ENCODE measurements at places on chromosomes 12 and 14.

DNA sequence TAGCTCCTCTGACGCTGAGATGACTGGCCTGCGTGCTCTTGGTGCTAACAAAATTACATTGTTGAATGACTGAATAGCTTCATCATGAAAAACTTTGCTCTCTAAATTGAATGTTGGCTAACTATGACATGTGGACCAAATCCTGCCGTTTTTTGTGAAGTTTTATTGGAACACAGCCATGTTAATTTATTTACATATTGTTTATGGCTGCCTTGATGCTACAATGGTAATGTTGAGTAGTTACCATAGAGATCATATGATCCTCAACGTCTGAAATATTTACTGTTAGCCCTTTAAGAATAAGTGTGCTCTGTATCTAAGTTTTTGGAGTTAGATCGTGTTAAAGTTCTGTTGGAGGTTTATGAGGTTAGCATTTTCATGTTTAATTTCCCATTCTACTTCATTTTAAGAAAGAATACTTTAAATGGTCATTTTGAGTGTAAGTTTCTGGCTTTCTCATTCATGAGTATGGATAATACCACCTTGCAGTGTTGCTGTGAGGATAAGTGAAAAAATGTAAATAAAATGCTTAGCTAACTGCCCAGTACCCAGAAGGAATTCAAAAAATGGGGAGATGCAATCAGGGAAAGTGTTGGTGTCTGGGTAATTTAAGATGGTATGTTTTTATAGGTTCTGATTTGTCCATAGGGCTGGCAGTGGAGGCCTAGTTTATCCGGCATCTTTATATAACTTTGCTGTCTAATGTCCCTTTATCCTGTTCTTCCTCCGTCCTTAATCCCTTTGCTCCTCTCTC lies 35.3 kb downstream of the NUBPL start:
- no peak for DNase-seq

GRCh38 chr14:69096781-69097475 lies 56.0 kb downstream of the DCAF5 start:
- no peak for DNase-seq

GRCh38 chr14:68307790-68308168 lies 485.1 kb downstream of the ZFP36L1 start:
- DNase-seq: no peak

GRCh38 chr12:123057513-123058265 lies 77.2 kb downstream of the ARL6IP4 start:
- DNase-seq: no peak

DNA sequence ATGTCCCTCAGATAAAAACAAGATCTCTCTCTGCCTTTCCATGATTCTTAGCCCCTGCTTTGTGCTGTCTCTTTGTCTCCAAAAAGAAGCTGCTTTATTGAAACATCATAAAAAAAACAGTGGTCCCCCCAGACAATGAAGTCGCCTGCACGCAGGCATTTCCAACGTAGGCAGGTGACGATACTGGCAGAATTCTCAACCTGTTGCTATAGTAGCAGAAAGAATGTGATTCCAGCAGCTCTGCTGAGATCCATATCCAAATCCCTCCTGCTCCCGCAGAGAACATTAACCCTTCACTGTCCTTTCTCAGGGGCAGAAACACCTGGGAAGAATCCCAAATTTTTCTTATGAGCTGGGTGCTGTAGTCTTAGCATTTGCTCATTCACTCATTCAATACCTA lies 84.8 kb downstream of the STON2 start:
- DNase-seq: no peak

DNA sequence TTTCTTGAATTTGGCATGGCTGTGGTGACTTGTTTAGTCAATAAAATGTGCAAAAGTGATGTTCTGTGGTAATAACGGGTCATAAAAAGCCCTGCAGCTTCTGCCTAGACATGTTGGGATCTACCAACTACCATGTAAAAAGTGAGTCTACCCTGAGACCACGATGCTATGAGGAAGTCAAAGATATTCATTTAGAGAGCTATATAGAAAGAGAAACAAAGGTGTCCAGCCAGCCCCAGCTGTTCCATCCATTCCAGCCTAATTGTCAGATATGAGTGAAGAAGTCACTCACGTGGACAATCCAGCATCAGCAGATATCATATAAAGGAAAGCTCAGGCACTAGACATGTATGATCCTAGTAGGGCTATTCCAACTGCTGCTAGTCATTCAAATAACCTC lies 117.2 kb upstream of the SSTR1 start:
- no peak for DNase-seq

- no peak for DNase-seq
Observed at GRCh38 chr14:55581342-55581771, 1.4 kb downstream of the KTN1 start.

GRCh38 chr12:45336331-45336730 lies 120.4 kb downstream of the ANO6 start:
- DNase-seq: peak; percentile 35

GRCh38 chr14:33851931-33852330 lies 98.9 kb downstream of the EGLN3 start:
- no peak for DNase-seq

GRCh38 chr12:123762715-123763052 lies 583 bp downstream of the DNAH10 start:
- DNase-seq: no peak

DNA sequence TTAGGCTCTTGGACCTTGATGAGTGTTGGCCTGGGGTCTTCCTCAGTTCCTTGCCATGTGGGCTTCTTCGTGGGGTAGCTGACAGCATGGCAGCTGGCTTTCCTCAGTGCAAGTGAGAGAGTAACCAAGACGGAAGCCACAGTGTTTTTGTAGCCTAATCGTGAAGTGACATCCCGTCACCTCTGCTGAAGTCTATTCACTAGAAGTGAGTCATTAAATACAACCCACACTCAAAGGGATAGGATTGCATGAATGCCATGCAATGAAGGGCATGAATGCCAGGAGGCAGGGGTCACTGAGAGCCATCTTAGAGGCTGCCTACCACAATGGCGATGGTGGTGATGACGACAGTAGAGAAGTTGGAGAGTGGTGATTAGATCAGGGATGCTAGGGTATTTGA lies 13.5 kb upstream of the ASIC1 start:
- no peak for DNase-seq

- no peak for DNase-seq
Observed at GRCh38 chr12:3468329-3468728, 22.7 kb upstream of the PRMT8 start.

DNA sequence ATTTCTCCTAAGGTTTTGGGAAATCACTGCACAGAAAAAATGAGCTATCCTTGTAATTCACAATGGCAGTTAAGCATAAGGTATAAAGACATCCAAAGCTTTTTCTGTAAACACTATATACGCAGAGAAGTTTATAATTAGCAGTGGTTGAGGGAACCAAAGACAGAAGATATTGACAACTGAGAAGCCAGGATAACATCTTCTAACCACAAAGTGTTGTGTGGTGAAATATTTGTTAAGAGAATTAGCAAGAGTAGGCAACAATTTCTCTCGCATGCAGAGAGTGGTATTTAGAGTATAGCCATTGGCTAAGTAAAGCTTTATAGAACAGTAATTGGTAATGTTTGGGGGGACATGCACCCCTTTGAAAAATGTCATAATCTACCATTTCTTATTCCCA lies 123.7 kb upstream of the USP15 start:
- no peak for DNase-seq

All from Panc1 (cell line).